ENCODE measurements at places on chromosomes 5 and 9.
A peak's percentile ranks its signal among the peaks of the same experiment; 100 is the strongest.

DNA sequence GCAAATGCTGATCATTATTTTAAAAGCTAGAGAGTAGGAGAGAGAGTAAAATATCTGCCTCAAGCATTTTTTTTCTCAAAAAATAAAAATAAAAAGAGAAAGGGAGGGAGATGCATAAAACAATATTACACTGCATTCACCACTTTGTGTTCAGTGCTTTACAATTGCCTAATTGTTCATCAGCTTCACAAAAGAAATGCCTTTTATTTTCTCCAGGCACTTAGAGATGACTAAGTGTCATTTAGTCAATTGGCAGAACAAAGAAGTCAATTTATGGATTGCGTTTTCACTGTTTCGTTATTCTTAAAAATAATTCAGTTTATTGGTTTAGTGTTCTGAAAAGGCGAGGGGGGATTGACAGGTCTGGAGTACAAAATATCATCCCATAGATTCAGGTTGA is 232.5 kb upstream of the CCNH start:
- DNase-seq = no peak

GRCh38 chr5:140261403-140262171 is 41.3 kb downstream of the PFDN1 start:
- peak; percentile 78 for DNase-seq

- no peak for DNase-seq
Measured at GRCh38 chr5:85132269-85132668, 747.6 kb upstream of the EDIL3 start.

DNA sequence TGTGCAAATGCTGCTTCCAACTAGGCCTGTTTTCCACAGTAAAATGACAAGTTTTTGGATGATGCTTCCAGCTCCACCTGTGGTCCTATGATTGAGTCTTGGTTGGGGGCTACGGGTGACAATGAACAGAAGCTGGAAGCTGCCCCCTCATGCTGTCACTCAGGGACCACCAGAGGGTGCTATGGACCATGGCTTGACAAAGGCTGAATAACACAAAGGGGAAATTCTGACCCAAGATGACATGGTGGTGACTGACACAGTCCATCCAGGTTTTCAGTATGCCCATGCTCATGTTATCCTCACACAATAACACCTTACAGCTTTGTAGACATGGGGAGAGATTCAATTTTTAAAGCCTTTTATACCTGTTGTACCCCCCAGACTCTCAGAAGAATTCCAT is 23.9 kb upstream of the SAP30L start:
- no peak for DNase-seq

DNA sequence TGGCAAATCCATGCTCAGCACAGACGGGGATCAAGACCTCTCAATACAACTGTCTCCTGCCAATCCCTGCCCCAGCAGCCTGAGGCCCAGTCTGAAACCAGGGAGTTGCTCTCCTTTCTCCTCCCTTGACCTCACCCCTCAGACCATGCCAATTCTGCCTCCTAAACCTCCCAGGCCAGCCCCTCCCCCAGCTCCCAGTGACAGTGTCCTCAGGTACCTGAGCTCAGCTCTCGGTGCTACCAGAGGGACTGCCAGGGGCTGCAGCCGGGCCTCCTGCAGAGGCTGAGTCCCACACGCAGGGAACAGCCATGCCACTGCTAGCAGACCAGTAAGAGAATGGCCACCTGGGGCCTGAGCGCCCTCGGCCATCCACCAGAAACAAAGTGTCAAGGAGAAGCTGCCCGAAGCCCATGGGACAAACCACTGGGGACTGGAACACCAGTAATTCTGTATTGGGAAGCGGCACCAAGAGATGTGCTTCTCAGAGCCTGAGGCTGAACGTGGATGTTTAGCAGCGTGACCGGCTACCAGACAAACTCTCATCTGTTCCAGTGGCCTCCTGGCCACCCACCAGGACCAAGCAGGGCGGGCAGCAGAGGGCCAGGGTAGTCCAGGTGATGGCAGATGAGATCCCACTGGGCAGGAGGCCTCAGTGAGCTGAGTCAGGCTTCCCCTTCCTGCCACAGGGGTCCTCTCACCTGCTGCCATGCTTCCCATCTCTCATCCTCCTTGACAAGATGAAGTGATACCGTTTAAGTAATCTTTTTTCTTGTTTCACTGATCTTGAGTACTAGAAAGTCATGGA is 557 bp upstream of the IL3 start:
- DNase-seq = no peak

GRCh38 chr9:126114850-126115460 is 211.7 kb upstream of the MVB12B start:
- no peak for DNase-seq

DNA sequence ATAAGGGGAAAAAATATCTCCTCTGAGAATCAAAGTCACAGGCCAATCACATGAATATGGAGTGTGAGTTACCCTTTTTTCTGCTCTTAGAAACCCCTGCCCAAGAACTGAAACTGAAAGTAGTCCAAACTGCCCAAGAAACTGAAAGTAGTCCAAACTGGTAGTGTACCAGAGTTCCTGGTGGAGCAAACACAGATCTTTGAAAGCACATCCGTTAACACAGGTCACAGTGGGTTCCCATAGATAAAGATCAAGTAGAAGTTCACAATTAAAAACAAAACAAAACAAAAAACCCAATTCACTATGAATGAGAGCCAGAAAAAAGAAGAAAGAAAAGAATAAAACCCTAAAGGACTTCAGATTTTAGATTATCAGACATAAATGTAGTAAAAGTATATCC is 332.4 kb upstream of the EFNA5 start:
- no peak for DNase-seq

GRCh38 chr9:126985870-126986498 is 71.4 kb downstream of the RALGPS1 start:
- DNase-seq = peak; percentile 87

- no peak for DNase-seq
Measured at GRCh38 chr5:112865128-112865527, 4.0 kb downstream of the SRP19 start.

- no peak for DNase-seq
Measured at GRCh38 chr5:83556190-83556589, 84.6 kb downstream of the VCAN start.

GRCh38 chr5:37582202-37582601 is 203.1 kb downstream of the WDR70 start:
- DNase-seq = no peak

- no peak for DNase-seq
Measured at GRCh38 chr9:107390778-107391177, 98.8 kb downstream of the KLF4 start.

- DNase-seq = no peak
Measured at GRCh38 chr5:171975262-171975876, 31.1 kb downstream of the FBXW11 start.

GRCh38 chr9:130765137-130766020 is 69.7 kb upstream of the ABL1 start:
- no peak for DNase-seq

DNA sequence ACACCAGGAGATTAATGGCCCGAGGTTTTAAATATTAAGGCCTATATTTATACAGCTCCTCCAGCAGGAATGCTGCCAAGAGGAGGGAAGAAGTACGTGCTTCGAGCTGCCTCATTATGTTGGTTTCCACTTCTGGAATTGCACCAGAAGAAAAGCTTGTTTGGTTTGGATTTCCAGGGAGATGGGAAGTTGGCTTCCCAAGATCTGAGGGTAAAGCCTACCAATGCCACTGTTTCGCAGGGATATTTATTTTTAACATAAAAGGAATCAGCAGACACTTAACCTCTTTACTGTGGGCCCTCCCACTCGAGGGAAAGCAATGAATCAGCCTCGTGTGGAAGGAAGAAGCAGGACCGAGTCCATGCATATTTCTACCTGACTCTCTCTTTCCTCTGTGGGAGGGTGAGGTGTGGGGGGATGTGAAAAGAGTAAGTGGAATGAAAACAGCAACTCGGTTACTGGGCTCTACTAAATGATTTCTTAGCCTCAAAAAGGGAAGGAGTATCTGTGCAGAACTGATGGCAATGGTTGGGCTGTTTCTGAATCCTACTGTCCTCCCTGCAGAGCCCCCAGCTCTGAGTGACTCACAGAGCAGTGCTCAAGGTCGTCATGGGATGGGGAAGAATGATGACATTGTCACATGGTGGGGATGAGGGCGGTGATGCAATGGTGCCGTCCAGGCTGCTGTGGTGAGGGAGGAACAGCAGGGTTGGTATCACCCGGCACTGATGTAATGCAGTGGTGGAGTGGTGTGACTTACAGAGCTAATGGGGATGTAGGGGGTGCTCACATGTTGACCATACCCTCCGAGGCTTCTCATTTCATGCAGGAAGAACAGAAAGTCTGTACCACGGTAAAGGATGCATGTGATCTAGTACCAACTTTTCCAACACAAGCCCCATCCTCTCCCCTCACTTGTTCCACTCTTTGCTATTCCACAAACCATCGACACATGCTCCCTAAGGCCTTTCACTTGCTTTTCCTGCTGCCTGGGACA is 215.0 kb upstream of the PANK3 start:
- peak; percentile 40 for DNase-seq

DNA sequence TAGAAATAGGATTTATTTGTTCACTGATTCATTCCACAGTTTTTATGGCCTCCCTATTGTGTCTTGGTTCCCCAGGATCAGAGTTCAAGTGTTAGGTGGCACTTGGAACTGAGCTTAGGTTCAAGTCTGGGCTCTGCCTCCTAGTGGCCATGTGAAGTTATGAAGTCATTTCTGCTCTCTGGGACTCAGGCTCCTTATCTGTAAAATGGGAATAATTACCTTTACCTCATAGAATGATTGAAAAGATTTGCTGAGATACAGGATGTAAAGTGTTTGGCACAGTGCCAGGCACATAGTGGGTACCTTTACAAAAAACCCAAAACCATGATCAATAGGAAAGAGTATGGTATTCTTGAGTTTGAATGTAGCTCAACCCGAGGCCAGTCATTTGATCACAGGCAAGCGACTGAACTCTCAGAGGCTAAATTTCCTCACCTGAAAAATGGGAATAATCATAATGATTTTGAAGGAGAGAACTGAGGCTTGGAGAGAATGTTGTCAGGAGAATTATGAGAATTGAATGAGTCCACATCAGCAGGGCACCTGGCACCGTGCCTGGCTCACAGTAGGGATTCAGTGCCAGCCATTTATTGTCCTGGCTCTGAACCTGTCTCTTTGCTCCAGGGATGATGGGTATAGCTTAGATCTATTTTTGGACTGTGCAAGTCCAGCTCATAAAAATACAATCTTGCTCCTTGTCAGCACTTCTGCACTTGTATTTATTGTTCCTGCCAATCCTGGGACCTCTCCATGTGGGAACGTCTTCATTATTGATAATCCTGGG is 10.8 kb downstream of the NSG2 start:
- no peak for DNase-seq

DNA sequence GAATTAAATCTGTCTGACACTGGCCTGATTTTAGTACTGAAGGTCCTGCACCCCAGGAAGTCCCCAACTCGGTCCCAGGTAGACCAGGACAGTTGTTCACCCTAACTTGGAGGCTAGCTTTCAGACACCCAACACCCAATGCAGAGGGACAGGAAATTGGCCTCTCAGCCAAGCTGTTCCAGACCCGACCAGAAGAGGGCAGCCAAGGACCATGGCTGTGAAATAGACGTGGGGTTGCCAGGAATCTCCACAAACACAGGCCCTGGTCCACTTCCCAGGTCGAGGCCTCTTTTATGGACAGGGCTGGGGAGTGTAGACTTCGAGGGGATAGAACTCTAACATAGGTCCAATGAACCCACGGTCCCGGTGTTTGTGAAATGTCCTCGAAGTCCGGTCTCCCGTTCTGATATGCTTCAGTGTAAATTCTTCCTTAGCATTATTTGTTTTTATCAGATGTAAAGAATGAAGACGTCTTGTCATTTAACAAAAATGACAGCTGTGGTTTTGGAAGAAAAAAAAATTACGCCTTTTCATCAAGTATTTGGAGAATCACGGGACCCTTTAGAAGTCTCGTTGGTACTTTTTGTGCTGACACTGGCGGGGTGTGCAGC is 260.3 kb upstream of the ADAMTS16 start:
- peak; percentile 13 for DNase-seq
